Right atrium auricular region (tissue), 2 donors: ENCODE measurements at places on chromosomes 2 and 18. TPM values are rescaled to one million over a fixed set of nuclear protein-coding genes. Genes with fewer than 3 reads are reported as not detected.

UPP2 gene
- not detected for total RNA-seq

C2orf49 gene
- total RNA-seq: 18.0 TPM

ACTG2 gene
- total RNA-seq: 23.8 TPM

PIEZO2 gene
- 0.63 TPM for total RNA-seq
